Foreskin keratinocyte (primary cell): ENCODE measurements at places on chromosomes 2 and 18.
A peak's percentile ranks its signal among the peaks of the same experiment; 100 is the strongest.

GRCh38 chr18:69400253-69400975 lies at the start of gene DOK6:
TSS of gene DOK6 (plus strand) at chr18:69400888.
- DNase-seq, result peak; percentile 19

DNA sequence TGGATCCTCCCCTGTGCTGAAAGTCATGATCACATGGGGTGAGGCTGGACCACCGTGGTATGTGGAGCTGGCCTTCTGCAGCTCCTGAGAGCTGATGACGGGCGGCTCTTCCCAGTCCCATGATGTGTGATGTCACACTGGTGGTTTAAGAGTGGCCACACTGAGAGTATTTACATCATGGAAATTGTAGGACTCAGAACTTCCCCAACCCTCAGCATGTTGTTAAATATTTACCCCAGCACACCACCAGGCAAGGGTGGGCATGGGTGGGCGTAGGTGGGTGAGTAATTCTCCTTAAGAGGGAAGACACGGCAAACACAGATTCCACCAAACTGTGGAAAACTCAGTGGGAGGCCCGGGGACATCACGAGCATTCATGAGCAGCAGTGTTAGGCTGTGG lies 106.8 kb downstream of the ALPK2 start:
- DNase-seq, result no peak

GRCh38 chr2:170886386-170886785 lies 42.7 kb upstream of the GORASP2 start:
- peak; percentile 90 for DNase-seq

- no peak for DNase-seq
Observed at GRCh38 chr18:43067570-43067969, 47.9 kb downstream of the RIT2 start.

GRCh38 chr2:88692187-88692586 lies 714 bp downstream of the RPIA start:
- no peak for DNase-seq

DNA sequence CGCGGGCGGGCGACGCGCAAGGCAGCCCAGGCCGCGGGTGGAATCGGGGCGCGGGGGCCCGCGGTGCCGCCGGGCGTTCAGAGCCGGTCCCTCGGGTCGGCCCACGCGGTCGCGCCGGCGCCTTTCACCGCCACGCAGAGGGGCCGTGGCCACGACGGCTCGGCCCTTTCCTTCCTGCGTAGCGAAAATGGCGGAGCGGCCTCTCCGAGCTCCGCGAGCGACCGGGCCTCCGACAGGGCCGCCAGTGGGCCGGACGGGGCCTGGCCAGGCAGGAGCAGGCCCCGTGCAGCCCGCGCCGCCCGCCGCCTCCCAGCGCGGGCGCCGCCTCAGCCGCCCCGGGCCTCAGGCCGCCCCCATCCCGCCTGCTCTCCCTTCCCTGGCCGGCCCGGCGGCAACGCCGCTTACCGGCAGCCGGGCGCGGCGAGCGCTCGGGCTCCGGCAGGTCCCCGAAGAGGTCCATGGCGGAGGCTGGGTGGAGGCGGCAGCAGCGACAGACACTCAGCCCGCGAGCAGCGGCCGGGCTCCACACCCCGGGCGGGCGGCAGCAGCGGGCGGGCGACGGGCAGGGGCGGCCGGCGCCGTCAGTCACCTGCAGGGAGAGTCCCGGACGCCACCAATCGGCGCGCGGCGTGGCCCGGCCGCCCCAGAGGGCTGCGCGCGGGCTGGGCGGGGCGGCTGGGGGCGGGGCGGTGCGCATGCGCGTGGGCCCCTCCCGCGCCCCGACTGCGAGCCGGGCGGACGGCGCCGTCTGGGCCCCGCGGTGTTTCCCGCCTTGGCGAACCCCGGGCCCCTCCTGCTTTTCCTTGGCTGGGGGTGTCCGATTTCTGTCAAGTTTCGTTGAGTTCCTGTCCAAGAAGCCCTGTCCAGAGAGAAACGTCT lies at the start of gene ILKAP:
TSS of gene ILKAP (minus strand) at position 602 of the 879 bp plus-strand sequence. CDS start at position 460, 142 bp downstream.
- DNase-seq, result peak; percentile 17

DNA sequence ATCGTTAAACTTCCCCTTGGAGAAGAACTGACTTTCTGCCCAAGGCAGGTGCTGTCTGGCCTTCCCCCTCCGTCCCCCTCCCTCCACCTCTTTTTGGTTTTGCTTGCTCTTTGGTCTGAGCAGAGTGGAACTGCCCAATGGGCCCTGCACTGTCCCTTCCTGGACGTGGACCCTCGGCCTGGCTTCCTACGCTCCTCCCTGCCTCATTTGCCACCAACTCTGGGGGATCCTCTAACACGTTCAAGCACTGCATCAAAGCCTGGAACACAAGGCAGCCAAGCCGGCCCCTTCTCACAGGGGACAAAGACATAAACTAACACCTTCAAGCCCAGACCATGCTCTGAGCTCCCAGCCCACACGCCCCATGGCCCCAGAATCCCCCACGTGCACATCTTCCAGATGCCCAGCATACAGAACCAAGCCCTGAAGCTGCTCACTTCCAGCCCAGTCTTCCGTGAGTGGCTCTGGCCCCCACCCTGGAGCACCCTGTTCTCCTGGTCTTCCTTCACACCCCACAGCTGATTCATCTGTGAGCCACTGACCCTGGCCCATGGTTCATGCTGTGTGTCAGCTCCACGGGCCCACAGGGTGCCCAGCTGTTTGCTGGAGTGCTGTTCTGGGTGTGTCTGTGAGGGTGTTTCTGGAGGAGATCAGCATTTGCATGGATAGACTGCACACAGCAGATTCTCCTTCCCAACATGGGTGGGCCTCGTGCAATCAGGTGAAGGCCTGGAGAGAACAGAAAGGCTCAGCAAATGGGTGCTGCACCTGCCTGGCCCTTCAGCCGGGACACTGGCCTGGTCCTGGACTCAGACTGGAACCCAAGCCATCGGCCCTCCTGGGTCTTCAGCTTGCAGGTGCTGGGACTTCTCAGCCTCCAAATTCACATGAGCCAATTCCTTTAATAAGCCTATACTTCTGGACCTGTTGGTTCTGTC lies 247.1 kb upstream of the SALL3 start:
- DNase-seq, result no peak

DNA sequence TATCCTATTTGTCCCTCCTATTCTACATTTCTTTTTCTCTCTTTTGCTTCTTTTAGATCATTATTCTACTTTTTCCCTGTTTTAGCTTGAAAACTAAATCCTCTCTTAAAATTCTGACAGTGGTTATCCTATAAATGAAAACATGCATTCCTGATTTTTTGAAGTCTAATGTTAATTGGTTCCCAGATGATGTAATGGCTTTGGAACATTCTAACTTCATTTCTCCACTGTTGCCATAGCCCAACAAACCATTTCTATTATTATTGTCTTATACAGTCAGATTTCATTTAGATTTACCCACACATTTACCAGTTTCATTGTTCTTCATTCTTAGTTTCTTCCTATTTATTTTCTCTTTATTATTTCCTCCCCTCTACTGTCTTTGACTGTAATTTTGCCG lies 36.5 kb downstream of the SIGLEC15 start:
- DNase-seq, result no peak

DNA sequence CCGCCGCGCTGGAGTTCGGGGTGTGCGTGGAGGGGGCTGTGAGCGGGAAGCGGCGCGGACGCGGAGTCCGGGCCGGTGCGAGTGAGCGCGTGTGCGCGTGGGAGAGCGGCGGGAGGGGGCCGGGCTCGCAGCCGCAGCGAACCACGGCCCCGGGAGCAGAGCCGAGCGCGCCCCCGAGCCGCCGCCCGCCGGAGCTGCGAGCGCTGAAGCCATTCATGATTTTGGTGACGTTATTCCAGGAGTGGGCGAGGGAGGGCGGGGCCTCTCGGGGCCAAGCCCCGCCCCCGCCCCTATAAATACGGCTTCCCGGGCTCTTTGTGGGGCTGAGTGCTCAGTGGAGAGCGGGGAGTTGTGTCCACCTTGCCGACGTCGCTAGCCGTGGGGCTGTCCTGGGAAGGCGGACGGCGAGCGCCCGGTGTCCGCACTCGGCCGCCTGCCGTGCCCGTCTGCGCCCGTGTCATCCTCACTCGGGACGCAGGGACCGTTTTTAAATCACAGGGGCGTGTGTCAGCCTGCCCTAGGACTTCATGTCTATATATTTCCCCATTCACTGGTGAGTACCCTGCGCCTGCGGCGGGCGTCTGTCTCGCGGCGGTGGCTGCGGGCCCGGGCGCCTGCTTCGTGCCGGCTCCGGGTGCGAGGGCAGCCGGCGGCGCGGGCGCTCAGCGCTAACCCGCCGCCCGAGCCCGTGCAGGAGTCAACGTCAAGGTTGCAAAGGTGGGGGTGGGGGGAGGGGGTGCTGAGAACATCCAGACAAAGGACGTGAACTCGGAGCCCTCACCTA lies at the start of gene LBH:
TSS of gene LBH (plus strand) at position 323 of the 784 bp plus-strand sequence. CDS start at position 528, 205 bp downstream.
- no peak for DNase-seq
